ENCODE measurements at places on chromosomes 13 and 19.

- no peak for DNase-seq
Measured at GRCh38 chr13:43071824-43072223, 48.4 kb downstream of the DNAJC15 start.

GRCh38 chr19:8088752-8089663 lies 36.4 kb downstream of the CCL25 start:
- no peak for DNase-seq

- no peak for DNase-seq
Measured at GRCh38 chr13:41897126-41897525, 63.8 kb downstream of the VWA8 start.

- no peak for DNase-seq
Measured at GRCh38 chr13:44142540-44142867, 231.1 kb upstream of the SERP2 start.

GRCh38 chr19:531753-532560 lies at the start of gene CDC34:
Gene CDC34, plus strand, starts transcription at chr19:531760. Its CDS starts 172 bp downstream, at chr19:531932.
- DNase-seq, result no peak

- DNase-seq, result no peak
Measured at GRCh38 chr19:17423429-17424208, 3.8 kb downstream of the MVB12A start.

DNA sequence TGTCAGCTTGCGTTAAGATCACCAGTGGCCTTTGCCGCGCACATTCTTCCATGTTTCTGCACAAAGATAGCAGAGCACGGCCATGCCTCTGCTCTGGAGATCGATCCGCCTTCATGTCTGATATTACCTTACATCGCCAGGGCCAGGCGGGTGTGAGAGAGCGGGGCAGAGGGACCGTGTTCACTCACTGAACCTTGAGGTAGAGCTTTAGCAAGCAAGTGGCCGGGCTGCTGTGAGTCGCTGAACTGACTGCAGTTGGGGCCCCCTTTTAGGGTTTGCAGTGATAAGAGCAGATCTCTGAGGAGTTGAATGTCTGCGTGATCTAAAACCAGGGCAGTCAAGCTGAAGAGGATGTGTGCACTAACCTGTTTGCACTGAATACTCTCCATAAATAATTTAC lies 275.4 kb upstream of the OBI1 start:
- DNase-seq, result no peak

DNA sequence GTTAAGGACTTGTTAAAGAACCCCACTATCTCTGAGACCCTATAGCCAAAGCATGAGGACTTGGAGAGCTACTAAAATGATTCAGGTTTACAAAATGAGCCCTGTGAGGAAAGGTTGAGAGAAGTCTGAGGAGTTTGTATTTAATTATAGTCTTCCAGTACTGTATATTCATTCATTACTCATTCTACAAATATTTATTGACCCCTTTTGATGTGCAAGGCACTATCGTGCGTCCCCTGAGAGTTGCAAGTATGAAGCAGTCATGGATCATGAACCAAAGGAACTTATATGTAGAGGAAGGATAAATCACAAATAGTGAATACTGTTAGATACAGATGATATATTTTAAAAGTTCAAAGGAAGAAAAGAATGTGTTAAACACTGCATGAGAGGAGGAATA lies 84.4 kb downstream of the DNAJC15 start:
- DNase-seq, result no peak

DNA sequence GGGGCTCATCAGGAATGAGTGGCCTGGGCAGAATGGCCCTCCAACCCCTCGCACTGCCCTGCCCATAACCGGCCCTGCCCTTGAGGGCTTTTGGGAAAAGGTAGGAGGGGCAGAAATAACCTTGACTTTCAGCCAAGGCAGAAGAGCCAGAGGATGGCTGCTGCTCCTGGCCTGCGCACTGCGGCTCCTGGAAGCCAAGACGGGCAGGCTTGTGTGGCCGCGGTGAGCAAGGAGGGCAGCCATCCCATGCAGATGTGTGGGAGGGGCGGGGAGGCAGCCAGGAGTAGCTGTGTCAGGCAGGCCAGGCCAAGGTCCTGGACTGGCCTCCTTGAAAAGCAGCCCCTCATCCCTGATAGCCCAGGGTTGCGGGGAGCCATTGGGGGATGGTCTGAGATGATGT lies 57.6 kb upstream of the URI1 start:
- no peak for DNase-seq

GRCh38 chr19:591099-591958 lies 1.6 kb downstream of the HCN2 start:
- no peak for DNase-seq

GRCh38 chr13:57784633-57785032 lies 153.1 kb downstream of the PCDH17 start:
- DNase-seq, result no peak

DNA sequence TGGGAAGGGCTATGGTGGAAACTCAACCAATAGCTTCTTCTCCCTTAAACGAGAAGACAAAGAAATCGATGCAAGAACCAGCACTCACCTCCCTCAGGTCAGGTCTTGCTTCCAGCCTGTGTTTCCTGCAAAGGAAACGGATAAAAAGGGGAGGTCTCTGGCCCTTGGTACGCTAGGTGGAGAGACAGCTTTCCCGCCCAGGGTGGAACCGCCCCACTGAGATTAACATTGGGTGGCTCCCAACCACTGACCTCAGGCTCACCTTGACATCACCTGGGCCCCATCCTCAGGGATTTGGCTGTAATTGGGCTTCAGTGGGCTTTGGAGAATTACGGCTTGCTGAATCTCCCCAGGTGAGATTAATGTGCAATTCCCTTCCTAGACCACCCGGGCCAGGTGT lies at the start of gene NLRP7:
Gene NLRP7 (minus strand): TSS at position 150 of the 400 bp plus-strand sequence.
- no peak for DNase-seq

- no peak for DNase-seq
Measured at GRCh38 chr19:19134687-19135158, 3.6 kb downstream of the TMEM161A start.

GRCh38 chr19:13401388-13401787 lies 104.9 kb downstream of the CACNA1A start:
- DNase-seq, result no peak

DNA sequence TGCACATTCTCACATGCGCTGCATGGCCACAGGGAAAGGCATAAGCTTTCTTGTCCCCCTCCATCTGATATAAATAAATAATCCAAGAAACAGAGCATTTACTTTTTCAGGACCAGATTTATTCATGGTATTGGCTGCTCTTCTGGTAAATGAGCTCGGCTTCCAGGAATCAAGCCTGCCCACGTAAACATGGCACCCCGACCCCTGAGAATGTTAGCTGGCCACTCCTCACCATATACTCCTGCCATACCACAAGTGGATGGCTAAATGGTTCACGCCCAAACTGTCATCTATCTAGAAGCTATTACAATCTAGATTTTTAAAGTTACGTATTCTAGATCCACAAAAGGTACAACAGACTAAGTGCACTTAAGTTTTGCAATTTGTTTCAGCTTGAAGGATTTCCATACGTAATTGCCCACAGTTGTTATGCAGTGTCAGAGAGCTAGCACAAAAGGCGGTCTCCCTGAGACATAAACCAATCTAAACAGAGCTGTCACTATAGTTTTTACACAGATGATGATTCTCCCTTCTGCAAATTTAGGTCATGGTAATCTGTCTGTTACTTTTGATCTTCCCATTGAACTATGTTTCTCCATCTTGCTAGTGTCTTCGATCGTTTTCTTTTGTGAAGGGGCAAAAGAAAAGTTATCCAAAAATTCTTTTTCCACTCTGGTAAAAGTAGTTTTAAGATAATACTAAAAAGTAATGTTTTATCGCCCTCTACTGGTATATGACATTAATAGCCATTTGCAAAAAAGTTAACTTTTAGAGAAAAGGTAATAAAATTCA lies 16.2 kb upstream of the FOXO1 start:
- DNase-seq, result no peak

DNA sequence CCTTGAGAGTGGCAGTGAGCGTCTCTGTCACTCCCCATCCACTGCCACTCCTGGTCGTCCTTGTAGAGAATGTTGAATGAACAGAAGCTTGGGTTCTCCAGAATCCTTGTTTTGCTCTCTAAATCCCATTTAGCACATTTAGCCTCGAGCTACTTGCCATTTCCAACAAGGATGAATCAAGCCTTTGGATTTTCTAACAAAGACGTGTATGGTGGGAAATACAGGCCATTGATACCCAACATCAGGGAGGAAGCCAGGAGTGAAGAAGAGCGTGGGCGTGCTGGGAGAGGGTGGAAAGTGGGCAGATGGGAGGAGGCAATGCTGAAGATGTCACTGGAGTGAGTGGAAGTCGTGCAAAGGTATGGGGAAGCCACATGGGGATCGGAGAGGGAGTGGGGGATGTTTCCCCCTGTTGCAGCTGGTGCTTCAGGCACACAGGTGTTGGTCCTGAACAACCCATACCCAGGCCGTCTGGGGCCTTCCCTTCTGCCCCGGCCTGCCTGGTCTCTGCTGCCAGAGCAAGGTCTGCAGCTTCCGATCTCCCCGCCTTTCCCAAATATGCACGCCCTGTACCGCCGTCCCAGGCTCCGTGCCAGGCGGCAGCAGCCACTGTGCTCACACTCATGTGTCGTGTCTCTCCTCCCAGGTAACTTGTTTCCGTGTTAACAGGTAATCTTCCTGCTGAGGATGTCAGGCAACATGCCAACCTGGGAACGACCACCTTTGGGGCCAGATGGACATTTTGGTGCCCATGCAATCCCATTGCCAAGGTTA lies 48.7 kb downstream of the ZIC5 start:
- no peak for DNase-seq

DNA sequence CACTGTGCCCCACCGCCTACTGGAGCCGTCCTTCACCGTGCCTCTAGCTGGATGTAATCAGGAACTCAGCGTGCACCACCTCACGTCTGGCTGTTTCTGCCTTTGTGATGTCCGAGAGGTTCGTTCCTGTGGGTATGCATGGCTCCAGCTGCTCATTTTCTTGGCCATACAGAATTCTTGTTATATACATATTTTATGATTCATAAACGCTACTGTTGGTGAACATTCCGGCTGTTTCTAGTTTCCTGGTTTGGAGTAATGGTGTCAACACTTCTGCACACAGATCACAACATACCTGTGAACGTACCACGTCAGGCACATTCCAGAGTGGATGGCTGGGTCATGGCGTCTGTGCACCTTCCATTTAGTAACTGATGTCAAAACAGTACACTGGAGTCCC lies 14.6 kb downstream of the DCUN1D2 start:
- no peak for DNase-seq

DNA sequence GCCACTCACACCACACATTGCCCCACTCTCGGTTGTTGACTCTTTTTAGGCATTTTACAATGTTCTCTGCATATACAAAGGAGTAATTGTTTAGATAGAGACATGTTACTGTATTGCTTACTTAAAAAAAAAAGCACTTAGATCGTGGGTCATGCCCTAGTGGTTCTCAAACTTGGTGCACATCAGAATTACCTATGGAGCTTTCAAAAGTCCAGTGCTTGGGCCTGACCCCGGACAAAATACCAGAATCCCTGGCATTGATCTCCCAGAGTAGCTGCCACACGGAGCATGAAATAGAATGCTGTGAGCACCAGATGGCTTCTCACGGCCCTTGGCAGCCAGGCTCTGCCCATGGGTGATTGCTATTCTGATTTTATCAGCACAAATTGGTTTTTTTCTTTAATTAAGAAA lies 20.0 kb downstream of the ACP7 start:
- DNase-seq, result no peak

- no peak for DNase-seq
Measured at GRCh38 chr19:2394442-2395292, 32.7 kb downstream of the TIMM13 start.

- peak; percentile 55 for DNase-seq
Measured at GRCh38 chr19:47112166-47112996, 1.2 kb downstream of the ZC3H4 start.

DNA sequence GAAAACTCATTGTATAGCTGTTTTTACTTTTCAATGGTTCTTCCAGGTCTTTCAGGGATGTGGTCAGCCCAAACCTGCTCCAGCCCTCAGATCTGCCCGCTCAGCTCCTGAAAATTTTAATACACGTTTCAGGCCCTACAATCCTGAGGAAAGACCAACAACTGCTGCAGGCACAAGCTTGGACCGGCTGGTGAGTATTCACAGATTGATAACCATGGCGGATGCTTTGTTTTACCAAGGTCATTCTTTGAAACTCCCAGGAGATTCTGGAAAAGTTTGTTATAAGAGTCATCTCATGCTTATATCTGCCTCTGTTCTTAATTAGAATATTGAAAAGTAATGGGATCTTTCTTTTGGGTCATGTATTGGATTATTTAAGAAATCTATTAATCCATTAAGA lies 173.5 kb downstream of the DCT start:
- DNase-seq, result no peak

- DNase-seq, result no peak
Measured at GRCh38 chr13:72397265-72397664, 330.2 kb downstream of the MZT1 start.

GRCh38 chr19:3902317-3902973 lies 22.0 kb downstream of the ATCAY start:
- no peak for DNase-seq

- DNase-seq, result no peak
Measured at GRCh38 chr13:99661791-99662190, 160.5 kb downstream of the TM9SF2 start.

DNA sequence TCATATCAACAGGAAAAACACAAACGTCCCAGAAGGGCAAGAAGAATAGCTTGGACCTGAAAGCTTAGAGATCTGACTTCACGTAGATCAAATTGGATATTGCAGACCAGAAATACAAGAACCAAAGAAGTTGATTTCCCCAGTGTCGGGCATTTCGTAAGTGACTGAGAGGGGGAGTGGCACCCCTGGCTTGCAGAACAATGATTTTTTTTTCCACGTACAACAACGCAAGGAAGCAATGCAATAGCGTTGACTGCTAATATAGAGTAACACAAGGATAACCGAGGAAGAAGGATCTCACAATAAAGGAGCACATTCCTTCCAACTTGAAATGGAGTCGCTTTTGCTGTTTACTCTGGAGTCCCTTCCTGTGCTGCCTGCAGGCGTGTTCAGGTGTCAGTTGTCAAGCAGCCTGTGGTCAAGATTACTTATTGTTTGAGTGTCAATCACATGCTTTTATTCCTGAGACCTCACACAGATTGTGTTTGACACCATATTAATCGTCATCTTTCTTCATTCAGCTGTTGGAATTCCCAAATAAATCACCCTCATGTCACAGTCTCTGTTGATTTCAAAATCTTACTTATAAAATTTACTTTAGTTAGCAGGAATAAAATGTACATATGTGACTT lies 139.4 kb downstream of the FREM2 start:
- no peak for DNase-seq

GRCh38 chr19:6225232-6225865 lies 54.4 kb downstream of the MLLT1 start:
- no peak for DNase-seq

- no peak for DNase-seq
Measured at GRCh38 chr13:41286370-41286769, 23.0 kb upstream of the MTRF1 start.

DNA sequence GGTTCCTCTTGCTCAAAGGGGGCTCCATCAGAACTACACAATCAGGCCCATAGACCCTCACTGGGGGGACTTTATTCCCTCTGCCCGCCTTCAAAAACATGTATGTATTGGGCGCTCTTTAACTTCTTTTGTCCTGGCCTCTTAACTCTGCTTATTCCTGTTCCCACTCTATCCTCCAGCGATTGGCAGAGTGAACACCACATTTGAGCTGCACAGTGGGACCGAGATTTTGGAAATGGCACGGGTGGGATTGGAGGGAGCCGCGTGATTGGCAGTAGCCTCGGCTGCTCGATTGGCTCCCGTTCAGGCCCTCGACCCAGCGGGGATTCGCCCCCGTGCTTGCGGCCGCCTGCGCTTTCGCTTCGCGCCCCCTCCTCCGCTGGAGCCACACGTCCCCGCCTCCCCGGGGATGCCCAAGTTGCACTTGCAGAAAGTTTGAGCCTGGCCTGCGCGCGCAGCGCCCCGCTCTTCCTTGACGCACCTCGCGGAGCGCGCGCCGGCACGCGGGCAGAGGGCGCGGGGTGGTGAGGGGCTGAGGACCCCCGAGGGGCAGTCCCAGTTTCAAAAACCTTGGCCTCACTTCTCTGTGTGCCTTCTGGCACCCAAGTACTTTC lies at the start of gene ZIC5:
Gene ZIC5 (minus strand): TSS at position 192 of the 614 bp plus-strand sequence. CDS start 164 bp downstream, at position 28.
- peak; percentile 88 for DNase-seq

All from DMS79 (cell line).